ENCODE measurements at places on chromosomes 12 and 14.

GRCh38 chr12:130708648-130709047 lies 7.5 kb downstream of the RIMBP2 start:
- no peak for DNase-seq

DNA sequence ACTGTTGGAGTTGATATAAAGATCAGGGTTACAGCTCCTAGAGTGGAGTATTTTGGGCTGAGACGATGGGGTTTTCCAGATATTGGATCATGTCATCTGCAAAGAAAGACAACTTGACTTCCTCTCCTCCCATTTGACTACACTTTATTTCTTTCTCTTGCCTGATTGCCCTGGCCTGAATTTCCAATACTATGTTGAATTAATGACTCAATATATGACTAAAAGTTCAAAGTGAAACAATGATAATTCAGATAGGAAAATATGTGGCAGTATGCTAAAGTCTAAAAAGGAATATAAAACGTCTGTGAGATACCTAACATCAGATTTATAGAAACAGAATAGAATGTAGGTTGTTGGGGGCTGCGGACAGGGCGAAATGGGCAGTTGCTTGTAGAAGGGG lies 72.2 kb downstream of the BHLHE41 start:
- DNase-seq: no peak

DNA sequence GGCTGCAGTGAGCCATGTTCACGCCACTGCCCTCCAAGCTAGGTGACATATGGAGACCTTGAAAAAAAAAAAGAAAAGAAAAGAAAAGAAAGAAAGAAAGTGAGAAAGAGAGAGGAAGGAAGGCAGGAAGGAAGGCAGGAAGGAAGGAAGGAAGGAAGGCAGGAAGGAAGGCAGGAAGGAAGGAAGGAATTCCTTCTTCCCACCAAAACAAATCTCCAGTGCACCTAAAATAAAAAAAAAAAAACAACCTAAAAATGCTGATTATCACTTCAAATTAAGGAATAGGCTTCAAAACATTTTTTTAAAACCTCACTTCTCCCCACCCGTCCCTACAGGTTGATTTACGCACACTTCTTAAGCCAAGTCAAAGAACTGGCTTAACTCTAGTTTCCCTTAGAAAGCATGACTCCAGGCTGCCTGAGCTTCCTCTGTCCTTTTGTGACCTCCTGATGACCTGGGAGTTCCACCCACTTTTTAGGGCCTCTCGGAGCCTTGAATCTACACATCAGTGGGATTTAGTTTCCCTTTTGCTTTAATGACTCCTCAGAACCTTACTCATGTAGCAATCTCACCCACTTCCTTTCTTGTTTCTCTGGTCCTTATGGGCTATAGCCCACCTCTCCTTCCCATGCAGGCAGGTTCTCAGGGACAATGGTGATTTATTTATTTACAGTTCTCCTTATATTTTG lies 18.6 kb downstream of the DUSP6 start:
- no peak for DNase-seq

DNA sequence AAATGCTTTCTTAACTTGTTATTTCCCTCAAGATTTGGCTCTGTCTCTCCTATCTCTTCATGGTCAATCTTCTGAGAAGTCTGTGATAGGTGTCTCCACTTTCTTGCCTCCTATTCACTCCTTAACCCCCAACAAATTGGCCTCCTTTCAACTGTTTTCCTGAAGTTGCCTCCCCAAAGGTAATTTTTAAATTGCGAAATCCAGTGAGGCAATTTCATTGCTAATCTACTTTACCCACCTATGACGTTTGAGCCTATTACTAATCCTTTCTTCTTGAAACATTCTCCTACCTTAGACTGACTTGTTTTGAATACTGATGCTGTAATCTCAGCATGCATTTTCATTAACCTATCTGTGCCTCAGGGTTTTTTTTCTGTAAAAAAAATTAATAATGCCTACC lies 6.0 kb upstream of the KCNH5 start:
- DNase-seq: no peak

Data from right renal cortex interstitium (tissue), 3 donors.